SK-N-SH (cell line): ENCODE measurements at places on chromosomes 6 and 20.

DNA sequence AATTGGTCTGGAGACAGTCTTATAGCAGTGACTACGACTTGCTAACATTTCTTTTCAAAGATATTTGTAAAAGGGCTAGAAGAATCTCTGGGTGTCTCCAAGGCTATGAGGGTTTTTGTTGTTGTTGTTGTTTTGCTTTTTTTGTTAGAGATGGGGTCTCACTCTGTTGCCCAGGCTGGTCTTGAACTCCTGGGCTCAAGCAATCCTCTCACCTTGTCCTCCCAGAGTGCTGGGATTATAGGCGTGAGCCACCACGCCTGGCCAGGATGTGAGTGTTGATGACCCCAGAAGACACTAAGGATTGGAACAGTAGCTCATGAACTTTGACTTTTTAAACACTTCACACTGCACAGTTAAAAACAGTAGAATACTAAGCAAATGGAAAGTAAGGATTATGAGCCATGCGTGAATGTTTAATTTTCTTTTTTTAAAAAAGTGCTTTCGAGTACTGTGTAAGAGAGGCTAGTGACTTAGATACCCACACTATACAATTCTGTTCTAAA lies 76.4 kb downstream of the GCNT2 start:
- no peak for DNase-seq

- DNase-seq: peak; percentile 88
Observed at GRCh38 chr20:46132705-46133120, 14.6 kb downstream of the CD40 start.

- DNase-seq: peak; percentile 48
Observed at GRCh38 chr6:161379834-161380582, 106.1 kb upstream of the AGPAT4 start.

DNA sequence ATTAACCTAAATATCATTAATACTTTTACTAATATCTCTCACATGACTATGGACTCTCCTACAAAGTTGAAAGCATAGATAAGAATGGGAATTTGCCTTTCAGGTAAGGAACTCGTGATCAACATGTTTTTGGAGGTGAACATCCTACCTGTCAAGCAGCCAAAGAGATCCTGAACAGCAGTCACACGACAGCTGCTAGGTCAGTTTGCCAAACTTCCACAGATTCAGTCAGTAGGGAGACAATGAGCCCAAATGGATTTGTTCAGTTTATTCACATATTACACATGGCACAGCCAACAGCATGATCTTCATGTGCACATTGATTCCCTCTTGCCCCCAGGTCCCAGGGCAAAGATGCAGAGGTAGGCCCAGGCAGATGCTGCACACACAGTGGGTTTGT lies 86.1 kb upstream of the LOC128125822 start:
- DNase-seq: no peak

GRCh38 chr6:80142586-80142985 lies 36.1 kb downstream of the BCKDHB start:
- no peak for DNase-seq

DNA sequence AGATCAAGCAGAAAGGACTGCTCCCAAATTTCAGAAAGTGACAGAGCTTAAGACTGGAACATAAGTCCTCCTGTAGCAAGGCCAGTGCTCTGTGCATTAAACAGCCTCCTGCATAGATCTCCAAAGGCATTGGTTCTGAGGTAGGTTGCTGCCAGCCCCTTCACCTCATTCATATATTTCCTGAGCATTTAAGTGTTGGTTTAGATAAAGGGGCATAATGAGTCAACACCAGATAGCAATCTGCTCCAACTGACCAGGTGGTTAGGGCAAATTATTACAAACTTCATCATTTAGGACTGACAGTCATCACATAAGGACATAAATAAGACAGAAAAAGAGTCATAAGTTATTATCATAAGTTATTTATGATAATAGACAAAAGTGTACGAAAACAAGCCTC lies 10.7 kb downstream of the PTPRK start:
- no peak for DNase-seq

GRCh38 chr6:111265842-111266241 lies 178.5 kb downstream of the SLC16A10 start:
- DNase-seq: no peak

- DNase-seq: no peak
Observed at GRCh38 chr20:33438481-33438880, 5.1 kb downstream of the SNTA1 start.

DNA sequence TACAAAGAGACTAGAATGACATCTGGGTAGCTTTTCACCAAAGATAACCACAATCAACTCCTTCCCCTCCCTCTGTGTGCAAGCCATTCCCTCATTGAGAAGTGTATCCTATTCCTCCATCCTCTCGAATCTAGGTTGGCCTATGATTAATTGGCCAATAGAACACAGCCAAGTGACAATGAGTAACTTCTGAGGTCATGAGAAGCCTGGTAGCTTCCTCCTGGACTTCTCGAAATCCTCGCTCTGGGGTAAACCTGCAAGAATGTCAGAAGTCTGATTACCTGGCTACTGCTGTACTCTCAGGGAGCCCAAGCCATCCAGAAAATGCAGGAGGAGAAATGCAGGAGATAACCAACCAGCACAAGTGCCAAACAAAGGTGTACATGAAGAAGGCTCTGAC lies 13.1 kb downstream of the ARHGAP18 start:
- no peak for DNase-seq

GRCh38 chr6:116385459-116385802 lies 14.7 kb downstream of the DSE start:
- no peak for DNase-seq

DNA sequence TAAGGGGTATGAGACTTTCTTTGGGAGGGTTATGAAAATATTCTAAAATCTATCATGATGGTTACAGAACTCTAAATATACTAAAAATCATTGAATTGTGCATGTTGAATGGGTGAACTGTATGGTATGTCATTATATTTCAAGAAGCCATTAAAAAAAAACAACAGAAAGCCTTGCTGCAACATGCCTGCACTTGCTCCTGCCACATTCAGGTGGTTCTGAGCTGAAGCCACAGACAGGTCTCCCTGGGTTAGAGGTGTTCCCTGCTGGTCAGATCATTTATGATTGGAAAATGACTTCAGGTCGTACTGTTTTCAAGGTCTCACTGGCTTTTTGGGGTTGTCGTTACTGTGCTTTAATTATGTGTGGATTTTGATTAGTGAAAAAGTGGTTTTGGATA lies 13.3 kb downstream of the GMPR start:
- DNase-seq: no peak

- peak; percentile 90 for DNase-seq
Observed at GRCh38 chr20:17226410-17227218, at the start of gene PCSK2. PCSK2 (plus strand) TSS chr20:17227040; CDS start chr20:17227306, 266 bp downstream.

DNA sequence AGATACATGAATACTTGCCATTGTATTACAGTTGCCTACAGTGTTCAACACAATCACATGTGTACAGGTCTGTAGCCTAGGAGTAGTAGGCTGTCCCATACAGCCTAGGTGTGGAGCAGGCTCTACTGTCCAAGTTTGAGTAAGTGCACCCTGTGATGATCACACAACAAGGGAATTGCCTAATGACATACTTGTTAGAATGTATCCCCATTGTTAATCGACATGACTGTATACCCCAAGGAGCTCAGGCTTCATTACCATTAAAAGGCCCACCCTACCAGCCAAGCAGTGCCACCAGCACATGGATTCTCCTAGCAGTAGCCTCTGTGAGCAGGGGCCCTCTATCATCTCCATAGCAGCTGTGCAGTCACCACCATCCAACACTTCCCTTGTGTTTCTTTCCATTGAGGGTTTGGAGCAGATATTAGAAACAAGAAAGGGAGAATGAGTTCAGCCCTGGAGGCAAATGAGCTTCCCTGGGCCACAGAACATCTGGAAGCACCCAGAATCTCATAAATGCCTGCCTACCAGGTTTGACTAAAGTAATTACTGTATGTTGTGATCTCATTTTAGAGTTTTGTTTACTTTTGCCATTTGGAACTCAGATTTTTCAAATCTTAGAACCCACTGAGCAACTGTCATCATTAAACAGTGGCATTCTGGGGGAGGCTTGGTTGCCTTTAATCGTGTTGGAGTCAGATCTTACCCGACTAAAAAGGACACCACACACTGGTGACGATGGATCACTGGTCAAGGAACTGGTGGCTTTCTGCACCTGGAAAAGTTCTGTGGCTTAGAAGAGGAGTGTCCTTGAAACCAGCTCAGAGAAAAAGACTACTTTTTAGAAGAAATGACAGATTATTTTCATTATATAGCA lies 104.9 kb downstream of the TULP4 start:
- DNase-seq: no peak

GRCh38 chr6:43604174-43604573 lies 24.9 kb downstream of the GTPBP2 start:
- no peak for DNase-seq

DNA sequence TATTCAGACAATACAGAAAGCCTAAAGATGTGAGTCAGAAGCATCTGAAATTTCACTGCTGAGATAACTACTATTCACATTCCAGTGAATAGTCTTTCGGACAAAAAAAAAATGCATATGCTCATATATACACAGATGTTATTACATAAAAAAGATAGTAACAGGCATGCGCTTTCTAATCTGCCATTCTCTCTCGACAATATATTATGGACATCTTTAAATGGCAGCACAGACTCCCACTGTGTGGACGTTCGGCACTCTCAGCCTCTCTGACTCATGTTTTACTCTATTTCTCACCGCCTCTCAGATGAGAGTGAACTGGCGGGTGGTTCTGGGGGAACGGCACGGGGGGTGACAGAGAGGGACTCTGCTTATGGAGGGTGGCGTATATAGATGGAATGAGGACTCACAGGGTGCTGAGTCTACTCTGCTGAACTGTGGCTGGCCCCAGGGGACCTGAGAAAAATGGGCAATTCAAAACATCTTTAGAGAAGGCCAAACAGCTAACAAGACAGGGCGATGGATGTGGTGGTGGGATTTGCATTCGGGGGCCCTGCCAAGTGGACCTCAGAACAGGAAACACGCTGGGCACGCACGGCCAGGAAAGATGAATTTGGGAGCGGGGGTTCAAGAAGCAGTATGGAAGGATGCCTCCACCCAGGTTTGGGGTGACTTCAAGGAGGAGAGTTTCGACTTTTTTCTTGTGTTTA lies 68.9 kb downstream of the MDGA1 start:
- DNase-seq: no peak
